Non-pigmented ciliary epithelial cell (primary cell): ENCODE measurements at places on chromosomes 16 and 17.

- DNase-seq, result no peak
Observed at GRCh38 chr16:56530872-56531271, 11.0 kb upstream of the BBS2 start.

DNA sequence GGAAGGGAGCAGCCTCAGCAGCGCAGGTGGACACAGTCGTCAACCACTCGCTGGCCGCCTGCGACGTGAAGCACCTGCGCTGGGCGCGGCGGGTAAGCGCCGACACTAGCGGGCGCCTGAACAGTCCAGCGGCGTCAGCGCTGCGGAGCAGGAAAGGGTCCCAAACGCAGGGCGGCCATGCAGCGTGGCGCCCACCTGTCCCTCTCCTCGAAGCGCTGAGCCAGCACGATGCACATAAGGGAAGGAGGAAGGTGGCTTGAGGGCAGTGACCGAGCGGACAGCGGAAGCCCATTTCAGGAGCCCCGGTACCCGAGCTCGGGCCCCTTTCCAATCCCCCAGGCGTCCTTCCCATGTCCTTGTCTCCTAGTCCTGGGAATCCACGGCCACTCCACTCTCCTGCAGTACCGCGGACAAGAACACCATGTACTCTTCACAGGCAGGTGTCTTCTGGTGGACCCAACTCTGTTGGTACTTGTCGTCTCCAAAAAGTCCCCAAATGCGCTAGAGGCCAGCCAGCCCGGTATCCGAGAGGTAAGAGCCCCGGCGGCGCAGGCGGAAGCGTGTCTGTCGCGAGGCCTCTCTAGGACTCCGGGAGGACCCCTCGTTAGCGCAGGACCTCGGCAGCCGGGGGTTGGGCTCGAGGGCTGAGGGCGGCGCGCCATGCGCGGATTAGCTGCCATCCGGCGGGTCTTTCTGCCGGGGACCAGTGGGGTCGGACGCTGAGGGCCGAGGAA lies 14.4 kb downstream of the ZNF232 start:
- DNase-seq, result no peak

GRCh38 chr17:41972571-41973407 lies 6.2 kb downstream of the CNP start:
- DNase-seq, result no peak

DNA sequence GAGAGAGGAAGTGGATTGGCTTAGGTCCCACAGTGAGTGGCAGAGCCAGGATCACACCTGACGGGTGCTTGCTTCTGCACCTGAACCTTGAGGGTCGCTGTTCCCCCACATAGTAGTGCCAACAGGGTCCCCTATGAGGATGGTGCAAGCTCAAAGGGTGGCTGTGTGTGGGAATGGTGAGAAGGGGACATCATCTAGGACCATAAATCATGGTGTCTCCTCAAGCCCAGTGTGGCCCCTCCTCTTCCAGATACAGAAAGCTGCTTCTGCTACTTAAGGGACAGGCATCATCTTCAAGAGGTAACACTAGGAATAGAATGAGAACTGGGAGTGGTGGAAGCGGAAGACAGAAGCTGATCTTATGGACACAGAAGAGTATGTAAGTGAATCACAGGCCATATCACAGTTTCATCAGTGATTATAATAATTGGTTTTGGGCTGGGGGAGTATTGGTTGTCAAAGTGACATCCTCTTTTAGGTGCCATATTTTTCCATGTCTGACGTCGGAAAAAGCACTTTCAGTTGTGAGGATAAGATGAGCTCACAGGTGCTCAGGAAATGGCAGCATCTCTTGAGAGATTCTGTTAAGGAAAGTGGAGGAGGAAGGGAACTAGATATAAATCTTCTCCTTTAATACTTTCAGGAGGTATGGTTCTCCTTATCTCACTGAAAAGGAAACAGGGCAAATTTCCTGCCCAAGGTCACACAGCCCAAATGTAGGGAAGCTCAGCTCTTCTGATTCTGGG lies 83.2 kb upstream of the HNF1B start:
- no peak for DNase-seq

- DNase-seq, result no peak
Observed at GRCh38 chr17:50626037-50626574, 8.6 kb upstream of the ABCC3 start.

DNA sequence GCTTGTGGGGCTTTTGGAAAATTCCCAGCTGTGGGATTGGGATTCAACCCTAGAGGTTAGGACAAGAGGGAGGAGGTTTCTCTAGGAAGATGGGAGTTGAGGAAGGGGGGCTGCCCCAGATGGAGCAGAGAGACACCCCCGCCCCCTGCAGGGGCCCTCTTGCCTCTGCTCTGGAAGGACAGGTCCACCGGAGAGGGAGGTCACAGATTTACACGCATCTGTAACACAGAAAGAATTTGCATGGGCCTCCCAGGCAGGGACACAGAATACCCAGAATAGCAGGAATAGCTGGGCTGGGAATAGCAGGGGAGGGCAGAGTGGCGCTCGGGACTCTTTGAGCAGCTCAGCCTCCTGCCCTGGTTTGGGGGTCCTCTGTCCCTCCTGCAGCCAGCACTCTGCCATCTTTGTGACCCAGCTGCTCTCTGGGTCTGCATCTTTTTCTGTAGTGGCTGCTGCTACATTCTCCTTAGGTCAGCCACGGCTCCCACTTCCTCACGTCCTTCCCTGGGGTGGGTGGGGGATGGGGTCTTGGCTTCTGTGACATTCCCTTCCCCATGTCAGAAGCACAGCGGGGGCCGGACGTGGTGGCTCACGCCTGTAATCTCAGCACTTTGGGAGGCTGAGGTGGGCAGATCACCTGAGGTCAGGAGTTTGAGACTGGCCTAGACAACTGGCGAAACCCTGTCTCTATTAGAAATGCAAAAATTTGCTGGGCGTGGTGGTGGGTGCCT lies 33.9 kb upstream of the PLLP start:
- DNase-seq, result no peak

DNA sequence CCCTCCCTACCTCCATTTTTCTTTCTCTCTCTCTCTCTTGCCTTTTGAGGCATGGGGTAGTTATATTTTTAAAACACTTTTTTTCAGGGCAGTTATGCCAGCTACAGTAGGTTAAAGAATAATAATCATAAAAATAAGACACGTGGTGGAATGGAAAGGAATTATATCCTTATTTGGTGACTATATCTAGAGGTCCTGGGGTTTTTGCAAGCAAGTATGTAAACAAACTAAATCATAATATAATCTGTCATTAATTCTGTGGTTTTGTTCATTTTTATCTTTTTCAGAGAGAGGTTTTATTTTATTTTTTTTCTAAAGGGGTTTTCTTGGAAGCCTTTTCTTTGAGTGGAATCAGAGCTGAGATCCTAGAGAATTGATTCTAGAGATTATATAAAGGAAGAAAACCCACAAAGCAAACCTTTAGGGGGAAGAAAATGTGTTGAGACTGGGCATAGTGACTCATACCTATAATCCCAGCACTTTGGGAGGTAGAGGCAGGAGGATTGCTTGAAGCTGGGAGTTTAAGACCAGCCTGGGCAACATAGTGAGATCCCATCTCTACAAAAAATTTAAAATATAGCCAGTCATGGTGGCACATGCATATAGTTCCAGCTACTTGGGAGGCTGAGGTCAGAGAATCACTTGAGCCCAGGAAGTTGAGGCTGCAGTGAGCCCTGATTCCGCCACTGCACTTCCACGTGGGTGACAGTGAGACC lies 53.2 kb downstream of the NQO1 start:
- DNase-seq, result no peak

GRCh38 chr16:86507173-86508027 lies 2.9 kb upstream of the FOXF1 start:
- DNase-seq, result no peak

GRCh38 chr17:15451680-15452079 lies 15.7 kb downstream of the CDRT4 start:
- no peak for DNase-seq
